ENCODE measurements at places on chromosomes 7 and 10.
A peak's percentile ranks its signal among the peaks of the same experiment; 100 is the strongest.

- no peak for DNase-seq
These were observed 299.6 kb downstream of the CALN1 start for GRCh38 chr7:72112530-72112929.

- DNase-seq, result no peak
These were observed 113.5 kb downstream of the AHR start for GRCh38 chr7:17411922-17412321.

DNA sequence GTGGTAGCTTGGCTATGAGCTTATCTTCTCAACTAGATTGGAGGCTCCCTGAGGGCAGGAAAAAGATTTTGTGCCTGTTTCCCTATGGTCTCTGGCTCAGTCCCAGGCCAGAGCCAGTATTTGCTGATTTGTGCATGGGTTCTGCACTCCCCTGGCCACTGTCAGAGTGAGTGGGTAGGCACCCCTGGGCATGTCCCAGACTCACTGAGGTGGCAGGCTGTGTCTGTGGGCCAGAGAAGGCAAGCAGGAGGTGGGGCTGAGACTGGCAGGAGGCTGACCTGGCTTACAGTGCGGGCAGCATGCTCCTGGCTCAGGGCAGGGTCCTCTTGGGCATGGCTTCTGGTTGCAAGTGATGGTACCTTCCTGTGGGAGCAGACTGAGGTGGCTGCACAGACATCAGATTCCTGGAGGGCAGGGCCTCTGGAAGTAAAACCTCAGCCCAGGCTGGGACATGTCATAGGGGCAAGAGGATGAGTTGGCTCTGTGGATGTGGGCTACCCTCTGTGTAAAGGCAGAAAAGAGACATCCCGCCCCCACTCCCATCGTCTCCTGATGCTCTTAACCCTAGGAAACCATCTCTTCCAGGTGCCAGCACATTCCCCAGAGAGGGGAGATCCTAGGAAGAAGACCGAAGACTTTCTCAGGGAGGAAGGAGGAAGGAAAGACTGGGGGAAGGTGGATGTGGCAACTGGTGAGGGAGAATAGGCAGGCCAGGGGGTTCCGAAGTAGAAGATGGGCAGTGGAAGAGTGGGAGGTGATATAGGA, 4.3 kb downstream of the KCP start:
- DNase-seq, result no peak

DNA sequence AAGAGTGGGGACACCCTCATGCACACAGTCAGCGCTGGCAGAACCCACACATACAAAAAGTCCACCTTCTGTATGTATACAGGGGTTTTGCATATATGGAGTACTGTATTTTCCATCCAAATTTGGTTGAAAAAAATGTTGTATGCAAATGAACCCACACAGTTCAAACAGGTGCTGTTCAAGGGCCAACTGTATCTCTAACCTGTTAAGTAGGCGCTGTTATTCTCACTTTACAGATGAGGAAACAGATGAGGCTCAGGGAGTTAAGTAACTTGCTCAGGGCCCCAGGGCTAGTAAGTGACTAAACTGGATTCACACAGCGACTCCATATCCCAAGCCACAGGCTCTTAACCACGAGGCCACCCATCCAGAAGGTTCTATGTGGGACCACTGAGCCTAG, 69.9 kb downstream of the C10orf105 start:
- no peak for DNase-seq

DNA sequence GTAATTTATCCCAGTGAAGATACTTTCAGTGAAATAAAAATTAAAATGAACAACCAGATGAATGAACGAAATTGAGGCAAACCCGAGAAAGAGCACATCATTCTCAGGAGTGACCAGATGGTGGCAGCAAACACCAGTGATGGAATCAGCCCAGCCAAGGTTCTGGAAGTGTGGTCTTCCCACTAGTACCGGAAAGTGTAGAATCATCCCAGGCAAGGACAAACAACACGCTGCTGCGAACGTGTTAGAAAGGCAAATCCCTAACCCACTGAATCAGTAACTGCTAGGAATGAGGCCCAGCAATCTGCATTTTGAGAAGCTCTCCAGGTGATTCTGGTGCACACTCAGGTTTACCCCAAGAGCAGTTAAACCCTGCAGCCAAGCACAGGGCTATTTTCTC, 15.5 kb upstream of the SLC18A3 start:
- peak; percentile 35 for DNase-seq

GRCh38 chr10:2665772-2666171, 401.6 kb upstream of the PFKP start:
- no peak for DNase-seq

GRCh38 chr7:155178096-155178495, 108.0 kb downstream of the HTR5A start:
- DNase-seq, result no peak

DNA sequence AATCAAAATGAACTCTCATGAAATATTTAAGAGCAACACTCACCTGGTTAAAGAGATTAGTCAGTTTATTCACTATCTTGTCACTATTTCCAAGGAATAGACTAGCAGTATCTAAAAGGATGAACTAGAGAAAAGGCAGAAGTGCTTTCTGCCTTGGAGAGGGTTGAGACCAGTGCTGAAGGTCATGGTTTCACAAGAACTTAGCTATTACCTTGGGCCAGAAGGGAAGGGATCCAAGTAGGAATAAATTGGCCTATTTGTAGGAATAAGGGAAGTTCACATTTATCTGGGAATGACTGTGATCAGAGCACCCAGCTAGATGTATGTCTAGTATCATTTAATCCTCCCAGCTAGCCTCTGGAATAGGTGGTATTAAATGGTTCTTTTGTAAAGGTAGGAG, 347.2 kb downstream of the LRMDA start:
- DNase-seq, result no peak

DNA sequence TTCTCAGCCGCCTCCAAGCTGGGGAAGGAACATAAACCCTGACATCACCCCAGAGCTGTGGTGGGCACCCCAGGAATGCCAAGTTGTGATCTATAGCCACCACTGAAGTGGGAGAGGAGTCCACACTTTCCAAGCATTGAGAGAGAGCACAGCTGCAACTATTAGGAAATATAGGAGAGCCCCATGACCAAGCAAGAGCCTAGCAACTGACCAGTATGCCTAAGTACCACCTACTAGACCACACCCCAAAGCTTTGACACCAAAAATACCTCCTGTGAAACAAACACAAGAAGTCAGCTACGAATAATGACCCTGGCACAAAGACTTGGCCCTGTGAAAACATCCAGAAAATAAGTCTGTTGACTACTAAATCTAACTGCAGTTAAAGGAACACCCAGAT, 804.1 kb upstream of the IGFBP3 start:
- DNase-seq, result no peak

- no peak for DNase-seq
These were observed 743 bp upstream of the PITRM1 start for GRCh38 chr10:3173171-3173878.

- no peak for DNase-seq
These were observed 101.0 kb upstream of the DNAAF5 start for GRCh38 chr7:625376-625971.

- DNase-seq, result no peak
These were observed 10.2 kb downstream of the NOS3 start for GRCh38 chr7:151000897-151001495.

GRCh38 chr7:11317766-11318165, 344.1 kb downstream of the PHF14 start:
- DNase-seq, result no peak

DNA sequence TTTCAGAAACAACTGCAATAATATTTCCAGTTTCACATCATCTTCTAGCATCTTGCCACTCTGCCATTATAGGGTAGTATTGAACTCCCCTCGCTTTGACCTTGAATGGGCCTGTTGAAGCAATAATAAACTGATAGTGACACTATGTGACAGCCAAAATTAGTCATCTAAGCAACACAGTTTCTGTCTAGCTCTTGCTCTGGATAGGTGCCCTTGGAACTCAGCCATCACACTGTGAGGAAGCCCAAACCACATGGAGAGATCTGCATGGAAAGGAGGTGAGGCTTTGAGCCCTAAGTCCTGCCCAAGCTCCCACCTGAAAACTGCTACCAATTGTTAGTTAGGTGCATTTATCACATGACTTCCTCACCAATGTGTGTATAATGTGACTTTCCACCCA, 18.1 kb upstream of the KCND2 start:
- no peak for DNase-seq

- no peak for DNase-seq
These were observed 96.6 kb downstream of the MKLN1 start for GRCh38 chr7:131424219-131424822.

GRCh38 chr10:74058658-74059057, 60.7 kb downstream of the VCL start:
- DNase-seq, result peak; percentile 27

DNA sequence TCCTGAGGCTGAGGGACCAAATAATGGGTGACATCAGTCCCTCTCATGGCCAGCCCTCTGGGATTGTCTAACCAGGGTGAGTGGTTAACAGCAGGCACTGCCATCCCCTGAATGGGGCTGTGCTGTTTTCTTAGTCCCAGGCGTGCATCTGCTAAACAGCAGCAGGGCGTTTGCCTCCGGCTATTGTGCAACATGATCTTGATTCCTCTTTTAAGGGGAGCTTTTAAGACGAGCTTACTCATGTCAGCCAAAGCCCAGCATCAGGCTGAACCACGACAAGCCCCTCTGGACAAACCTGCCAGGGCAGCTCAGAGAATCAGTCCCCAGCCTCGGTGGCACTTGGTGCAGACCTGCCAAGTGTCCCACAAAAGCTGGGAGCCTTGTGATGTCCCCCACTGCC, 16.2 kb upstream of the IGFBP3 start:
- no peak for DNase-seq

DNA sequence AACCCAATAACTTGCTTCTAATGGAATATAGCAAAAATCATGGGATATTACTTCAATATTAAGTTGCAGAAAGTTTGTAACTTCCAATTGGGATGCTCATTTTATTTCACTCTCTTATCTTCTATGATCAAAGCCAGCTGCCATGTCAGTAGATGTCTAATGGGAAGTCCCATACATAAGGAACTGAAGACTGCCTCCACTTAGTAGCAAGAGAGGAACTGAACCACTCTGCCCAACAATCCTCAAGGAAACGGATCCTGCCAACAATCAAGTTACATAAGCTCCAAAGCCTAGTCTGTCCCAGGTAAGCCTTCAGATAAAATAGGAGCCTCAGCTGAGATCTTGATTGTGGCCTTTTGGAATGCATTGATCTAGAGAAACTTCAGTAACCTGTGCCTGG, 431.5 kb upstream of the PCDH15 start:
- DNase-seq, result no peak

DNA sequence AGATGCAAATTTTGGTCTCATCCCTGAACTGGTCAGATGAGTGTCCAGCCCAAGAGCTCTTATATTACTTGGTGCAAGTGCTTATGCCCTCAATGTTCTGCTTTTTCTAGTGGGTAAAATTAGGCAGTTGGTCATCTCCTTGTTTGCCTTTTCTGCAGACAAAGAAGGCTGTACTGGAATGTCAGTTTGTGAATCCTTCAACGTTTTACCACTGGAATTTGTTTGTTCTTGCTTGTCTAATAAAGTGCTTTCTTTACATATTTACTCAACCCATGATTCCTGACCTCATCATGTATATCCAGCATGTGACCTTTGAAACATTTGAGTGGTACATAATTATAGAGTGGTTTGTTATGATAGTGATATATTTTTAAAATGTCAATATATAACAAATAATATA, 232.2 kb upstream of the TEX47 start:
- no peak for DNase-seq
